ENCODE measurements at places on chromosomes 7 and 10.

GRCh38 chr7:45455662-45456061 lies 118.5 kb upstream of the ADCY1 start:
- no peak for DNase-seq

- DNase-seq, result no peak
These were observed 504.3 kb downstream of the DNAJB6 start for GRCh38 chr7:157840914-157841772.

- no peak for DNase-seq
These were observed 43.7 kb downstream of the GNA12 start for GRCh38 chr7:2800220-2800930.

DNA sequence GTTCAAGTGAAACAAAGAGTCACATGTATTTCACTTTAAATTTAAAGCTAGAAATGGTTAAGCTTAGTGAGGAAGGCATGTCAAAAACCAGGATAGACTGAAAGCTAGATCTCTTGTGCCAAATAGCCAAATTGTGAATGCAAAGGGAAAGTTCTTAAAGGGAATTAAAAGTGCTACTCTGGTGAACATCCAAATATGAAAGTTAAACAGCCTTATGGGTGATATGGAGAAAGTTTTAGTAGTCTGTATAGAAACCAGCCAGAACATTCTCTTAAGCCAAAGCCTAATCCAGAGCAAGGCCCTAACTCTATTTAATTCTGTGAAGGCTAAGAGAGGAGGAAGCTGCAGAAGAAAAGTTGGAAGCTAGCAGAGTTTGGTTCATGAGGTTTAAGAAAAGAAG lies 47.1 kb downstream of the MXI1 start:
- DNase-seq, result no peak

DNA sequence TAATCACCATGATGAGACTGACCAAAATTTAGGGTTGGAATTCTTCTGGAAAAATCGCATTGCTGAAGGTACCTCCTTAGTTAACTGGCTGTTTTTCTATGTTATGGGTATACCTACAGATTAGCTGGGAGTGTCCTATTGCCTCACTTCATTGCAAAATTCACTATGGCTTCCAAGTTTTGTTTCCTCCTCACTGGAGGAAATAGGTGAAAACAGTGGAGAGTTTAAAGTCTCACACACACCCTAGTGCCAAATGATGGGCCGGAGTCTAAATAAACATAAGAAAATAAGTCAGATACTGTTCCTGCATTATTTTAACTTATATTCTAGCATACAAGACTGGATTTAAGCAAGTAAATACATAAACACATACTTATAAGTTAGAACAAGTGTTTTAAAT lies 98.2 kb downstream of the AHR start:
- DNase-seq, result no peak

DNA sequence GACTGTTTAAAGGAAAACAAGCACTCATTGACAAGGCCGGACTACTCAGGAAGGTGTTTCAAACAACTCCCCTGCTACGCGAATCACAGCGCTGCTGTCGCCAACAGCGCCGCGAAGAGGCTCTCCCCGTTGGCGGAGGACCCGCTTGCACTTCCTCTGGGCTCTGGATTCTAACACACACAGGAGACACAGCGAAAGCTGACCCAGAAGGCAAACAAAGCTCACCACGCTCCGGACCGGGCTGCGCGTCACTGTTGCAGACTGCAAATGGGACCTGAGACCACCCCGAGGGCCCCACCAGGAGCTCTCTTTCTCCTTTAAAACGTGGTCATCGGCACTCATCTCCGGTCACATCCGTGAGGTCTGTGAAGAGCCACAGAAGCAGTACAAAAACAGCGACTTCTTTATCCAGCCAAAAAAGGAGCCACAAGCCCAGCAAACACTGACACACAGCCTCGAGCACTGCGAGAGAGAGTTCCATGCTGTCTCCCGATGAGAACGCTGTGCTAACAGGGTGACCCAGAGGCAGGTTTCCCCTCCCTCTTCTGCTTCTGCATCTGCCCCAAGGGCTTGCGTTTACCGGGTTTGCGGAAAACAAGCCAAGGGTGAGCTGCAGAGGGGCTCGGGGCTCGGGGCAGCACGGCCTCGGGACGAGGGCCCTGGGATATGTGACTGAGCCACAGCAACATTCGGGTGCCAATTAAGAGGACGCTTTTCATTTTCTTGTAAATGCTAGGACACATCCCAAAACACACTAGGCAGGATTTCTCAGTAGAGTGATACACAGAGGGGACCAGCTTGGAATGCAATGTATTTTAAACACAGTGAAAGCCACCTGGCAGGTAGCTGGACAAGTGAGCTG lies 41.3 kb downstream of the AMZ1 start:
- DNase-seq, result no peak

DNA sequence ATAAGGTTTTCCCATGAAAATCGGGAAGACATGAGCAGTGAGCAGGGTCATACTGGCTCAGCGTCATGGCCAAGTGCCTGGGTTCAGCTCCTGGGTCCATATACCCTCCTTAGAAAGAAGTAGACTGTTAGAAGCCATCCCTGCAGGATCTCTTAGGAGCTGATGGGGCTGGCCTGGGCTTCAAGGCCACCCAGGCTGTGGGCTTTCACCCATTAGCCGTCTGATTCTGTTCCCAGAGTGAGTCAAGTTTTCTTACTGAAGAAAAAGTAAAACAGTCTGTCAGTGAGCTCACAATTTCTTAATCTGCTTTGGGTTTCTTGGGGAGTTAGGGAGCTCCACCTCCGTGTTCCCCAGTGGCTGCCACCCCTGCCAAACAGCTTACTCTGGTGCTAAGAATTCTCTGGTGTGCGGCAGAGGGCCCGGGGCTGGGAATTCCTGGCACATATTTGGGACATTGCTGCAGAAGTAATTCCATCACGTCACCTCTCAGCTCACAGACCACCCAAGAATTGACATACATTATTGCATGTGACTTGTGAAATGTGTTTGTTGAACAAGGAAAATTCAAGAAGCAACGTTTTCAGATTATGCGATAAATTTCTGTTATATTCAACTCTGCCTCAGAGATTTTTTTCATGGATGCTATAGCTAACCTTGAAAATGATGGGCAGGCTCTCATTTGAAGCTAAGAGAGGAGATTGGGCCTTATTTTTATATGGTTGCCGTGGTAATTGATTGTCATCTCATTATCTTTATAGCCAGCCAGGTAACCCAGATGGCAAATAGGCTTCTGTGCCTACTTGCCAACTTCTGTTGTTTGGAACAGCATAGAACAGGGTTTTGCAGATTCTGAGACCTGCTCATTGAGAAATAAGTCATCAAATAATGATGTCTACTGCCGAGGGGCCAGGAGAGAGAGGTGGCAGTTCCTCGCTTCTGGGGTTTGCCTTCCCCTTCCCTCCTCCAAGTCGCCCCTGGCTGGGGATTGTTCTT lies 166.4 kb downstream of the CHN2 start:
- DNase-seq, result peak; percentile 90

DNA sequence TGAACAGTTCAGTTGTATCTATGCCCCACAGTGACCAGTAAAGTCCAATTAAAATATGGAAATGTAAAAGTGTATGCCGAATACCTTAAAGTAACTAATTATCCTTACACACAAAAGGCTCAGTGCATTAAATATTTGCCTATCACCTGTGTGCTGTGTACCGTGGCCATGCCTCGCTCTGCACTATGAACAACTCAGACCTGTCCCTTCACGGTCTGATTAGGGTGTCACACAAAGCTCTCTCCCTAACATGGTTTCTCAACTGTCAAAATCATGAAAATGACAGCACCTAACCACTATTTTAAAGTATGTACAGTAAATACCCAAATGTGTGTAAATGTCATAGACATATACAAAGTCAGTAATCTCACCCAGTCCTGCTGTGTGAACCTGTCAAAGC lies 43.1 kb downstream of the STK17A start:
- no peak for DNase-seq

DNA sequence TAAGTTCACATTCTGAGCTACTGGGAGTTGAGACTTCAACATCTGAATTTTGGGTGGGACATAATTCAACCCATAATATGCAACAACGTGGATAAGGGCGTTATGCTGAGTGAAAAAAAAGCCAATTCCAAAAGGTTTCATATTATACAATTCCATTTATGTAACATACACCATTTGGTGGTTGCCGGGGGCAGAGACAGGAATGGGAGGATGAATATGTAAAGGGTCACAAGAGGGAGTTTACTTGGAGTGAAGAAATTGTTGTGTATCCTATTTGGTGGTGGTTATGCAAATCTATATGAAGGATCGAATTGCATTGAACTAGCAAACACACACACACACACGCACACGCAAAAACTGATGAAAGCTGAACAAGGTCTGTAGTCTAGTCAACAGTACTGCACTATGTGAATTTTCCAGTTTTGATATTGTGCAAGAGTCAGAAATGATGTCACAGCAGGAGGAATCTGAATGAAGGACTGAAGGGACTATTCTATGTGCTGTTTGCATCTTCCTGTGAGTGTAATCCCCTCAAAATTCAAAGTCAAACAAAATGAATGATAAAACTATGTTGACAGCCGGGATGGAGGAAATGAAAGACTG lies 249.2 kb upstream of the HABP2 start:
- peak; percentile 91 for DNase-seq

GRCh38 chr10:49008091-49008490 lies 68.5 kb upstream of the LRRC18 start:
- DNase-seq, result no peak

- no peak for DNase-seq
These were observed 4.7 kb downstream of the BLVRA start for GRCh38 chr7:43763183-43763582.

- DNase-seq, result peak; percentile 17
These were observed 11.5 kb downstream of the LIPJ start for GRCh38 chr10:88598055-88598454.

DNA sequence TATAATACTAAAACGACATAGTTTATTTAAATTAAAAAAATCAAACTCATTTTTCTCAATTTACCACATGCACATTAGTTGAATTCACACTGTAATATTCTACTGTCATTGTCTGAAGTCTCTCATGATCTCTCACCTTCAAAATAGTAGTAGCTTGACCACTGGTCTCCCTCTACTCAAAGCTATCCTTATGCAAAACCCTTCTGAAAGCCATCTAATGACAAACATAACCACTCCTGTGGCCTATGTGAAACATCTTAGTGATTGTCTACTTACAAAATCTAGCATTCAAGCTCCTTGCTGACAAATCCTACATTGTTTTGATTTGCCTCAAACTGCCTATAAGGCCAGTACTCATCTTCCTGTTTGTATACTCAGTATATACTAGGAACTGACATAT lies 606.0 kb upstream of the GHITM start:
- DNase-seq, result no peak

DNA sequence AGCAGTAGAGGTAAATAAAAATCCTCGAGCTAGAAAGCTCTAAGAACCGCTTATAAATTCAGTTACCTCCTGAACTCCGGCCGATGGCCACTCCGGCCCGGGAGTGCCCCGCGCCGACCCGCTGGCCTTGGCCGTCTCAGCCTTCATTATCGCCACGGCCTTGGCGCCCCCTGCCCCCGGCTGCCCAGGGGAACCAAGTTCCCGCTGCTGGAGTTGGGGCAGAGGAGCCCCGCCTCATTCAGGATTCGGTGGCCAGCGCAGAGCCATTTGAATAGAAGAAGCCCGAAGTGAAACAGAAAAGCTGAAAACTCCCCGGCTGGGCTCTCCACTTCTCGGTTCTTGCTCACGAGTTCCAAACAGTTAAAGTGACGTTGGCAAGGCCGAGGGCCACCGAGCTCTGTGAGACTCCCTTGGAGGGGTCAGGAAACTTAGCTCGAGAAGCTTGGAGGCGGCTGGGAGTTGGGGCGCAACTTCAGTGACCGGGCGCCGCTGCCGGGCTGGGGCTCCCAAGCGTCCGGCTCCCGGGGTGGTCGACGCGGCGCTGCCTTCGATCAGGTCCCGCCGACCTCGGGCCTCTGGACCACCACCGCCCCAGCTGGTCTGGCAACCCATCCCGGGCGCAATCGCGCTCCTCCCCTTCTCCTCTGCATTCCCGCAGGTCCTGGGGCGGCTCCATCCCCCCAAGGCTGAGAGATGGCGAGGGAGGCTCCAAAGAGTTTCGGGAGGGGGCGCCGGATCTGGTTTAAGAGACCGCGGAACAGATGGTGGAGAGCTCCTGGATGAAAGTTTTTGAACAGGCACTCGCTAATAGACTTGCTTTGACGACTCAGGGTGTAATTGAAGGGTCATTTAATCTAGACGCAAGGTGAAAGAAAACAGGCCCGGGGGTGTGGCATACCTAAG lies 5.8 kb upstream of the FEZF1 start:
- no peak for DNase-seq

- DNase-seq, result peak; percentile 53
These were observed 11.9 kb upstream of the LRRC27 start for GRCh38 chr10:132319853-132320653.

GRCh38 chr10:126253611-126253998 lies 134.7 kb downstream of the ADAM12 start:
- DNase-seq, result no peak

DNA sequence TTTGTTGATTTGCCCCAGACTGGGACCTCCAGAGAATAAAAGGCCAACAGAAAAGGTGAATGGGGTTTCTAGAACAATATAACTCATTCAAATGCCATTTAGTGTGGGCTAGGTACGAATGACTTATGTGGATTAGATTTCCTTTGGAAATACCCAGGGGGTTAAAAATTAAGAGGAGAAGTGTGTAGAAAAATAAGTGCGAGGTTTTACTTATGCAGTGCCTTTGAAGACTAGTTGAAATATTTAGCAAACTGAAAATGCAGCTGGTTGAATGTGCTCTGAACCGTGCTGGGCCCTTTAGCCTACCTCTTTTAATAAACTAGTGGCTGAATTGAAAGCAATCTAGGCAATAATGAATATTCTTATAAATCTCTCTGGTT lies 180.6 kb downstream of the LRMDA start:
- no peak for DNase-seq

- DNase-seq, result no peak
These were observed 201.8 kb upstream of the PPP2R2D start for GRCh38 chr10:131698986-131699385.

DNA sequence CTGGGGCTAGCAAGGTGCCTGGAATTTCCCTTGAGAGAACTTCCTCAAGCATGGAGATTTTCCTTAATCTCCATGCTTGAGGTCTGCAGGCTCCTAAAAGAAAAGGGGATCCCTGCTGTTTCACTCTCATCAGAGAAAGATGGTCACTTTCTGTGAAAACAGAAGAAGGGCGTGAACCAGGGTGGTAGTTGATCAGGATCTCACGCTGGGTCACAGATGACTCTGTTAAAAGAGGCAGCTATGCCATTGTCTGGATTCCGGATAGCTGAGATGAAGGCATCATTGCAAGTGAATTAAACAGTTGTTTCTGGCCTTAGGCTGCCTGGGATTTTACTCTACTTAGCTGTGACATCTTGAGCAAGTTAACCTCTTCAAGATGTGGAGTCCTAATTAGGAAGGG lies 525.9 kb downstream of the TYW1 start:
- no peak for DNase-seq

DNA sequence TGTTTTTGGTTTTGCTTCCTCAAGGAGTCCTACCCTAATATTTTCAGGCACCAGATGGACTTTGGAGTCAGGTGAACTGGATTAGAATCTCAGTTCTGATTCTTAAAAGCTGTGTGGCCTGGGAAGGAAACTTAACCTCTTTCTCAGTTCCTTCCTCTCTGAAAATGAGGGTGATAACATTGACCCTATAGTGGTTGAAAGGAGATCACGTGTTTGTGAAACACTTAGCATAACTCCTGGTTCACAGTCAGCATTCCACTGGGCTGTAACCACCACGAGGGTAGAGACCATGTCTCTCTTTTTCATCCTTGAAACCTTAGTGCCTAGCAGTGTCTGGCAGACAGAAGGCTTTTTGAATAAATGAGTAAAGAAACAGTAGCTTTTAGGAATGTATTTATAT lies 16.7 kb downstream of the LSMEM1 start:
- no peak for DNase-seq

GRCh38 chr7:2279896-2280295 lies 34.3 kb downstream of the SNX8 start:
- DNase-seq, result no peak

GRCh38 chr10:60032723-60033122 lies 126.4 kb upstream of the CCDC6 start:
- DNase-seq, result peak; percentile 54
